ENCODE measurements at places on chromosomes 5 and 9. TPM values are rescaled to one million over a fixed set of nuclear protein-coding genes. Genes with fewer than 3 reads are reported as not detected.

- no peak for DNase-seq
These were observed 482.0 kb downstream of the DTWD2 start for GRCh38 chr5:118506217-118506852.

- no peak for DNase-seq
These were observed 93.7 kb upstream of the SMC5 start for GRCh38 chr9:70165006-70165602.

DNA sequence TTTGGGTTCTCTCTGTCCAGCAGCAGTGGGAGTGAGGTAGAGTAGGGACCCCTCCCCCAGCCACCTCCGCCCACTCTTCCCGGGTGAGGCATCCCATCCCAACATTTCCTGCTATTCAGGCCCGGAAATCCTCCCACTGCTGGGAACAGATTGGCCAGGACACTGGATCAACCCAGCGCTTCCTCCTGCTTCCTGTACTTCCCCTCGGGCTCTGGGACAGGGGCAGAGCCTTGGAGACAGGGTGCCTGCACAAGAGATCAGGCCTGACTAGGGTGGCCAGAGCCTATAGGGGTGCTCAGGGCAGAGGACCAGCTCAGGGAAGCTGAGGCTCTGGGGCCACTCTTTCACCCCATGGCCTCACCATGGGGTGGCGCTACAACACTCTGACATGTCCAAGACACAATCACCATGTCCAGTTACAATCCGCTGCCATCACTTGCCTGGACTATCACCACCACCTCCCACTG, 14.5 kb downstream of the SH2D3C start:
- peak; percentile 80 for DNase-seq

GRCh38 chr9:92295240-92295790, 1.8 kb upstream of the IARS1 start:
- no peak for DNase-seq

DNA sequence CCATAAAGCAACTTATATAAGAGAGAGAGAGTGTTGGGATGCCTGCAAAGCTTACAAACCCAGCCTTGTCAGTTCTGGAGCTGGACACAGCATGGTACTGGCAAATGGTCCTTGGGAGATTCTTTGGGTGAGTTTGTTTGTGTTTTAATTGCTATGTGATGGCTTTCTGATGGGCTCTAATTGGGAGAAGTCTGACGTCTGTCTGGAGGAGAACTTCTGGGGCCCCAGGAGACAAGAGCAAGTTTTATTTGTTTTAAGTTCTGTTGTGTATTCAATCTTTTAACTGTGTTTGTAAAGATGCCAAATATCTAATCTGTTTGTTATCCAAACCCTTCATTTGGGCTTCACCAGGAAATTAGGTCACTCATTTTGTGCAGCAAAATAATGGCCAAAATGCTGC, 50.3 kb upstream of the AFAP1L1 start:
- DNase-seq = no peak

- no peak for DNase-seq
These were observed 693.6 kb downstream of the PRELID2 start for GRCh38 chr5:145141534-145141933.

Gene MED10
- 24.4 TPM for total RNA-seq

Gene ABCA2
- total RNA-seq = 33.2 TPM

Gene ABLIM3
- 129 TPM for total RNA-seq
